ENCODE measurements at places on chromosomes 4 and X.

DNA sequence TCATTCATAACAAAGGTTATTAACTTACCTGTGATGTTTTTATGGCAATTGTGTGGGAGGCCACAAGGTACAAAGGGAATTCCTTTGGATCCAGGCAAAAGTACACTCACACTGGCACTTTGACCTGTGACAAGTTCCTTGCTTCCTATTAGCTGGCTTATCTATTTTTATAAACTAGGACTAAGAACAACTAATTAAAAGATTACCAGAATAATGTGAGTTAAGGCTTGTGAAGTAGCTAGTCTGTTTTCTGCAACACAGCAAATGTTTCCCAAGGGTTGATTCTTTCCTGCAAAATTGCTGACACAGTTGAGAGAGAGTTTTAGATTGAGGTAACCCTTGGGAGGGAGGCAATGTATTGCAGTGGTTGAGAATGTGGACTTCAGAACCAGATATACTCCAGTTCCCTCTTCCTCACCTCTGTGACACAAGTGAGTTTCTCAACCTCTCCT is 107.9 kb downstream of the CPEB2 start:
- no peak for DNase-seq

- DNase-seq, result no peak
Measured at GRCh38 chr4:3034231-3034630, 40.1 kb downstream of the HTT-AS start.

- no peak for DNase-seq
Measured at GRCh38 chr4:86717651-86718050, 123.5 kb downstream of the PTPN13 start.

DNA sequence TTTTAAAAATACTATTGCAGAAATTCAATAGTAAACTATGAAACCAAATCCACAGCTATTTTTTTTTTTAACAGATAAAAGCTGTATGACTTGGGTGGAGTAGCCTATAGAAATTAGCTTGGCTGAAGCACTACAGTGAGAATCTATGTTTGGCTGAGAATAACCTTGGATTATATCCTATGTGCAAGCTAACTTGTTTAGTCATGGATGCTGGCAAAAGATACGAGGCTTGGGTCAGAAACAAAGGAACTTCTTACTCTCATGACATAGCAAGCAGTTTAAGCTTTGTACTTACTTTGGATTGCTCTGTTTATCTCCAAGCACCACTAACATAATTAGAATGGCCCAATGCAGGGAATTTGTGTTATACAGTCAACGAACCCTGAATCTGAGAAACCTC is 119.2 kb upstream of the GRID2 start:
- no peak for DNase-seq

- DNase-seq, result no peak
Measured at GRCh38 chrX:132710656-132711155, 221.9 kb upstream of the MBNL3 start.

All from stimulated activated CD4-positive, alpha-beta T cell treated with anti-CD3 and anti-CD28 coated beads, Interleukin-15, amount 100 ng/mL, for 1 hour (primary cell).